ENCODE measurements at places on chromosomes 7 and 10.

DNA sequence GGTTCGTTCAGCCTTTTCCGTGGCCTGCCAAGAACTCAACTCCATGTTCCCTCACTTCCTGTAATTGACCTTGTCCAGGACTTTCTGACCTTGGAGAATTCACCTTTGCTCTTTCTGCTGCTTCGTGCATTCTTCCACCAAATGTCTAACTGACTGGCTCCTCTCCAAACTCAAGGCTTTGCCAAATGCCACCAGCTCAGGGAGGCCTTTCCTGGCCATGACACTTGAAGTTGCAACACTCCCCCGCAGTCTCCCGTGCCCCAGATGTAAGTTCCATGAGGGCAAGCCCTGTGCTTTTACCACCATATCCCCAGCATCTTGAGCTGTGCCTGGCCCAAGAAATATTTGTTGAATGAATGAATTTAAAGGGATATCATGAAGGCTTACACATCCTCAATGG, 238.4 kb downstream of the ARHGAP21 start:
- no peak for DNase-seq

DNA sequence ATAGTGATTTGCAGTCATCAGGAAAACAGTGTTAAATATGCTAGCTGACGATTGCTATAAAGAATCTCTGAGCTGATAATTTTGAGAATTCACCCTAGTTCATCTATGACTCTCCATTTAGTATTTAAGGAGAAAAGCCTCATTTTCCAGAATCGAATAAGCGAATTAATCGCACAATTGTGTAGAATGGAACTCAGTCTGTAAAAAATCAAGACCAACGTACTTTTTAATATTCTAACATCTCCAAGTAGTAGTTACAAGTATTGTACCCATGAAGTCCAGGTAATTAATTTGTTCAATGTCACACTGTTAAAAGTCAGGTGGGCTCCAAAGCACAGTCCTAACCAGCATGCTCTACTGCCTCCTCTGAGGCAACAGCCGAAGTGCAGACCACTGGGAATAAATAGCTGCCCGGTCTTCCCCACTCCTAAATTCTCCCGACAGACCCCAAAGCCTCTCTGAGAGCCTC, 380 bp upstream of the AGBL3 start:
- no peak for DNase-seq

DNA sequence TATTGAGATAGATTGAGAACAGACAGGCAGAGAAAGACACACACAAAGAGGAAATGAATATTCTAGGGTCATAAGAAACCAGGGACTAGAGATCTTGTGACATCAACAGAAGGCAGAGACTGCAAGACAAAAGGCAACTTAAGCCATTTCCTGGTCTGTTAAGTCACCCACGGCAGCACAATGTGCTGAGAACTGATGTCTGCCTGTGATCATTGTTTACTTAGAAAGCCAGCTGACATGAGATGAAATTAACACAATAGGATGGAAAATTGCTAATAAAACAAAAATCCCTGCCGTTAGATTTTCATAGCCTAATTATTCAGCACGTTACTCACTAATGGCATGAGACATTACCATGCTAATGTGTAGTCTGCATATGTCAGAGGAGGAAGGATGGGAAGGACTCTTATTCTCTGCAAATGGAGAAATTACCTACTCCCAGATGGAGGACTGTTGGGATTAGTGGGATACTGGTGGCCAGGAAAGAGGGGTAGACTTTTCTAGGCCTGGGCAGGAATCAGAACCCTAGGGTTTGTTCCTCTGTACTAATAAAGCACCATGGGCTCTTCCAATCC, 191.3 kb upstream of the PODXL start:
- DNase-seq, result no peak

- DNase-seq, result no peak
Observed at GRCh38 chr10:69614130-69614529, 15.9 kb upstream of the FAM241B start.

- DNase-seq, result no peak
Observed at GRCh38 chr10:29977171-29977570, 82.2 kb downstream of the JCAD start.

DNA sequence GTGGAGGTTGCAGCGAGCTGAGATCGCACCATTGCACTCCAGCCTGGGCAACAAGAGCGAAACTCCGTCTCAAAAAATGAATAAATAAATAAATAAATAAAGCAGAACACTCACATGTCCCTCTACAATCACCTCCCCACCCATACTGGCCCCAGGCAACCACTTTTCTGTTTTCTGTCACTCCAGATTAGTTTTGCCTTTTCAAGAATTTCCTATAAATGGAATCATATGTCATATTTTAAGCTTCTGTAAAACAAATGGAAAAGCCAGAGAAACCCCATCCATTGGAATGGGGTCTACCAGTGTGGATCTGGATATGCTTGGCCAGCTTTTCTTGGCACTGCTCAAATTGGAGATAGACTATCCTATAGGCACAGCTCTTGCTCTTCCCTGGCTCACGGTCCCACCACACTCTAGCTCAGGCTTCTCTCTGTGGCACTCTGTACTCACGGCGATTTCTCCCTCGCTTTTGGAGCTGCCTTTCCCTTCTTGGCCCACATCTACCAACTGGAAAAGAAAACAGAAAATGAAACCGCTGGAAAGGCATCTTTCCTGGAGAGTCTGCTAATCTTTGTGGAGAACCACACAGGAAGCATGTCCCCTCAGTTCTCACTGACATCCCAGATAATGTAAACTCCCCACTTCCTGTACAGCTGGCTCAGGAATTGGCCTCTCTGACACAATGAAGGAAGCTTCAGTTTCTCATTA, 210.1 kb downstream of the JCAD start:
- no peak for DNase-seq

DNA sequence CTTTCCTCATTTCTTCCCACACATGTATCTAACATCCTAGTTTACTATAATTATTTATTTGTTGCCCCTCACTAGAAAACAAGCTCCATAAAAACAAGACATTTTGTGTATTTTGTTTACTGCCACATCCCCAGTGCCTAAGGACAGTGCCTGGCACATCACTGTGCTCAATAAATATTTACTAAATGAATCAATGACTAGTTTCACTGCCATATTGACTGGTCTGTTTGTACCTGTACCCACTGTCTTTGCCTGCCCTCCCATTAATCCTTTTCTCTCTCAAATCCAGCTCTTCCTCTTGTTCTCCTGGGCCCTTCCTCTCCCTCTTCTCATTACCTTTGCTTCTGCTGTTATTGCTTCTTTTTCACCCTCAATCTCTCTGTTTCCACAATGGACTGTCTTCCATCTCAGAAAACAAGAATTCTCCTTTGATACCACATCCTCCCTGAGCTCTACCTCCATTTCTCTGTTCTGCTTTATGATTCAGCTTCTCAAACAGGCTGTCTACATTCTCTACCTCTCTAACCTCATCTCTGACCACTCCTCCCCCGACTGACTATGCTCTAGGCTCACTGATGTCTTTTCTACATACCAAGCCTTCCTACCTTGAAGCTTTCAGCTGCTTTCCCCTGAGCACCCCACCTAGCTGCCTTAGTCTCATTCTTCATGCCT, 8.3 kb upstream of the FAM133B start:
- DNase-seq, result no peak

- DNase-seq, result no peak
Observed at GRCh38 chr10:124088915-124089314, 4.5 kb downstream of the CHST15 start.

- no peak for DNase-seq
Observed at GRCh38 chr7:135489791-135490190, 20.1 kb downstream of the CNOT4 start.

DNA sequence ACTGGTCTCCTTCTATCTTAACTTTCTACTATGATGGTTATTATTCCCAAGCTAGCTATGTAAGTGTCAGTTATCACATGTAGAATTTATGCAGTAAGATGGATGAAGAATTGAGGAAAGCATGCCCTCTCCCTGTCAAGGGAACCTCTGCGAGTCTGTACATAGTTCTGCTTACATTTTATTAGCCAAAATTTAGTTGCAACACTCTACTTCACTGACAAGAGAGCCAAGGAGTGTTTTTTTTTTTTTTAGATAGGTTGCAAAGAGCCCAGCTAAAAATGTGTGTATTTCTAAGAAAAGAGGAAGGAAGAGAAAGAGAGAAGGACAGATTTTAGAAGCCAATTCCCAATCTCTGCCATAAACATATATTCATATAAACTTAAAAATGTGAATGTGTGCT, 357.7 kb upstream of the LRRN3 start:
- no peak for DNase-seq

GRCh38 chr10:122636953-122637352, 62.7 kb downstream of the C10orf120 start:
- no peak for DNase-seq

- DNase-seq, result no peak
Observed at GRCh38 chr7:96136600-96137239, 185.2 kb downstream of the SLC25A13 start.
